ENCODE measurements at places on chromosomes 6 and 20.
A peak's percentile ranks its signal among the peaks of the same experiment; 100 is the strongest.

DNA sequence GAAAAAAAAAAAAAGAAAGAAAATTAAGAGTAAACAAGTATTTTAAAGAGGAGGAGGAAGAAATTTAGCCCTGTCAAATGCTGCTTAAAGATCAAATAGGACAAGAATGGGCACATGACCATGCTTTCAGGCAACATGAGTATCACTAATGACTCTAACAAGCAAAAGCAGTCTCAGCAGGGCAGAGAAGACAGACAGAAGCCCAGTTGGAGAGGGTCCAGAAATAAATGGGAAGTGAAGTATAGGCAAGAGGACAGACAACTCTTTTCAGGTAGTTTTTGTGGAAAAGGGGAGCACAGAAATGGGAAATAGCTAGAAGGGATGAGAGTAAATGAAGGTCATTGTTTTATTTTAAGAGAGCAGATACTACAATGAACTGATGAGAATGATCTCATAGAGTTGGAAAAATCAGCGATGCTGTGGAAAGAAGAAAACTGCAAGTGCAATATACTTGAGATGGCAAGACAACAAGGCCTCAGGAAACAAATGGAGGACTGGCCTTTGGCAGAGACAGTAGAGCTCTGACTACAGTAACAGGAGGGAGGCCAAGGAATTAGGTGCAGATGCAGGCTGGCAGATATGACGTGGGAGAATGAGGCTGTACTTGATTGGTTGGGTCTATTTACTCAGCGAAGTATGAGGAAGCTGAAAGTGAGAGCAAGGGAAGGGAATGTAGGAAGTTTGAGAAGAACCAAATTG, 40.3 kb downstream of the KIF6 start:
- DNase-seq = no peak

DNA sequence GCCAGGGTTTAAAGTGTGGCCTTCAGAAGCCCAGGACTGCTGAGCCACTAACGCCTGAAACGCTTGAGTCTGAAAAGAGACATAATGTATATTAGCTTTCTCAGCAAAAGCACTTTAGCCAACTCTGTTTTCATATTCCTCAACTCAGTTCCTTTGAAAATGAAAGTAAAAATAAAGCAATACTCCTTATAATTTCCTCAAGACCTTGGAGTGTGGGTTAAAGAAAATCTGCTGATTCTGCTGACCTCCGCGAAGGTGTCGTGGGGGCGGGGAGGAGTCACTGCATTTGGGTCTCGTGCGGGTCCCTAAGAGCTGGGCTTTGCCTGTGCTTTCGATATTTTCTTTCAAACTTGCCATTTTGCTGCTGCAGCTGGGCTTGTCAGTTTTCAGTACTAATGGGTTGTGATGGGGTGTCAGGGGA, 142.2 kb upstream of the ARID1B start:
- DNase-seq = no peak

DNA sequence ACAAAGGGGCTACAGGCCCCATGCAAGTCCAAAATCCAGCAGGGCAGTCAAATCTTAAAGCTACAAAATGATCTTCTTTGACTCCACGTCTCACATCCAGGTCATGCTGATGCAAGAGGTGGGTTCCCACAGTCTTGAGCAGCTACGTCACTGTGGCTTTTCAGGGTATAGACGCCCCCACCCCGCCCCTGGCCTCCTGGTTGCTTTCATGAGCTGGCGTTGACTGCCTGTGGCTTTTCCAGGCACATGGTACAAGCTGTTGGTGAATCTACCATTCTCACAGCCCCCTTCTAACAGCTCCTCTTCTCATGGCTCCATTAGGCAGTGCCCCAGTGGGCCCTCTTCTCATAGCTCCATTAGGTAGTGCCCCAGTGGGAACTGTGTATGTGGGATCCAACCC, 47.0 kb downstream of the NT5E start:
- DNase-seq = no peak

- DNase-seq = peak; percentile 21
These were observed 40.9 kb upstream of the CDH22 start for GRCh38 chr20:46349035-46349741.

- DNase-seq = no peak
These were observed 70.2 kb downstream of the LYRM4 start for GRCh38 chr6:5190507-5190906.

GRCh38 chr6:34098045-34098936, 47.6 kb downstream of the GRM4 start:
- no peak for DNase-seq

DNA sequence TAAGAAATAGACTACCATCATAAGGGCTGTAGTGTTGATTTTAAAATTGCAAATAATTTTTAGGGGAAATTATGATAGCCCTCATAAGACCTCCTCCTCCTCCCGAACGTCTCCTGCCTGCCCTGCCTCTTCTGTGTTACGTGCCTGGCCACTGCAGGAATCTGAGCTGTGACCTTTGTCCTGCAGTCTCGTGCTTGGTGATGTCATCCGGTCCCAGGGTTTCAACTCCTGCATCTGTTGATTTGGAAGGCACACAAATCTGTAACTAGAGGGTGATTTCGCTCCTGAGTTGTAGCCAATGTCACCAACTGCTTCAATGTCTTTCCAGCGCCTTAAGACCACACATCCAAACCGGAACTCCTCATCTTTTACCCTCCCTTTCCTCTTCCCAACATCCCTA, 163.2 kb downstream of the AIG1 start:
- no peak for DNase-seq

DNA sequence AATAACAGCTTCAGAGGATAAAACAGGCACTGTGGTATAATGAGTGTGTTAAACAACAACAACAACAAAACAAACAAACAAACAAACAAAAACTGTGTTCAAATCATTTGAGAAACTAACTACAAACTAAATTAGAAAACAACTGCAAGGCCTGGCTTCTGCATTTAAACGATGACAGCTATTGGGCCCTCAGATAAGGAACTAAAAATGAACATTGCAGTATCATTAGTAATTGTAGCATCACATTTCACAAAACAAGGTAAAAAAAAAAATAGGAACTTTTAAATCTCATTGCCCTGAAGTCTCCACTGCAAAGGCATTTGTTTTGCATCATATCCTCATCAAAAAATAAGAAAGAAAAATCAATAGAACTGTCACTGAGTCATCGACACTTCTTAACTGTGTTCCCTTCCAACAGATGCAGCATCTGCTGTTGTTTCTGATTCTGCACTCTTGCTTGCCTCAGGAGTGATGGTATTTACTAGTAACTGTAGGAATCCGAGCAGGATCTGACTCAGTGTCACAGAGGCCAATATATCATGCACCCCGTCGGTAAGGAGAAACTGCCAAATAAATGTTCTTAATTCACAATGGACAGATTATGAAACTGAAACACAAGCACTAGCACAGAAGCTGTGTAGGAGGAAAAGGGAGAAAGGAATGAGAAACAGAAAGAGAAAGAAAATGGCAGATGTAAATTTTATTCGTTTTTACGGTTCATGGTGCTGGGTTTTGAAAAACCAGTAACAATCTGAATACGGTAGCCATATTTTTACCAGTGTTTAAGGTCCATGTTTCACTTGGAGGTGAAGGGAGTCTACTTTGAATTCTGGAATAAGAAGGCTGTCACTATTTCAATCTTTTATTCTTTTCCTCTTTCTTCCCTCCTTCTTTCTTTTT, 365.7 kb upstream of the EPHA7 start:
- no peak for DNase-seq

GRCh38 chr6:35363293-35363750, 21.0 kb downstream of the PPARD start:
- DNase-seq = no peak

- DNase-seq = no peak
These were observed 243.5 kb downstream of the FRK start for GRCh38 chr6:115817161-115817560.

- no peak for DNase-seq
These were observed 23.3 kb upstream of the CDKN1A start for GRCh38 chr6:36655085-36655724.

DNA sequence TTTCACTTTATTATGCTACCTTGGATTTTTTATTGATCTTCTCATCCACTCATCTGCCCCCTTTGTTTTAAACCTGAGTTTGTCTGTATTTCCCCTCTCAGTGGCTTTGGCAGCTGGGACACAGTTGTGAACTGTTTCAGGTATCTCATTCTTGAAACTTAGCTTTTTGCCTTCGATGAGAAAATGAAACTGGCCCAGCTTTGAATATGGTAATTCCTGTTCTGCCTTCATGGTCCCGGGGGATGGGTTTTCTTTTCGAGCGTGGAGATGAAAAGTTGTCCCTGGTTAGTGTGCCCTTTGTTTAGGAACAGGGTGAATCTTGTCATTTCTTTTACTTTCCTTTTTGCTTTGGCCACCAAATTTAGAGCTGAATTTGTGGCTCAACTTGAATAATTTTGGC, 25.6 kb downstream of the DHX35 start:
- no peak for DNase-seq

- no peak for DNase-seq
These were observed 5.2 kb downstream of the TOX2 start for GRCh38 chr20:43919686-43920403.

DNA sequence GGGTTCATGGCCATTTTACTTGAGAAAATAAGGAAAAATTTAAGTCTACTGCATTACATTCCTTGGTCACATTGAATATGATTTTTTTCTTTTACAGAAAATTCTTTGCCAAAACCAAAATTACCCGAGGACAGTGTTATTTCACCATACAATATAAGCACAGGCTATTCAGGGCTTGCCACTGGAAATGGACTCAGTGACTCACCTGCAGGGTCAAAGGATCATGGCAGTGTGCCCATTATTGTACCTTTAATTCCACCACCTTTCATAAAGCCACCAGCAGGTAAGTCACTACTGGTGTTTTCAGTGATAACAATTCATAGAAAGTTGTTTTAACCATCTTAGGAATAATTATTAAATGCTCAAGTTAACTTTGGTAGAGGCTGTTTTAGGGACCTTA, 16.2 kb downstream of the SOBP start:
- no peak for DNase-seq

- DNase-seq = no peak
These were observed 158.5 kb upstream of the AFDN start for GRCh38 chr6:167668019-167668753.

DNA sequence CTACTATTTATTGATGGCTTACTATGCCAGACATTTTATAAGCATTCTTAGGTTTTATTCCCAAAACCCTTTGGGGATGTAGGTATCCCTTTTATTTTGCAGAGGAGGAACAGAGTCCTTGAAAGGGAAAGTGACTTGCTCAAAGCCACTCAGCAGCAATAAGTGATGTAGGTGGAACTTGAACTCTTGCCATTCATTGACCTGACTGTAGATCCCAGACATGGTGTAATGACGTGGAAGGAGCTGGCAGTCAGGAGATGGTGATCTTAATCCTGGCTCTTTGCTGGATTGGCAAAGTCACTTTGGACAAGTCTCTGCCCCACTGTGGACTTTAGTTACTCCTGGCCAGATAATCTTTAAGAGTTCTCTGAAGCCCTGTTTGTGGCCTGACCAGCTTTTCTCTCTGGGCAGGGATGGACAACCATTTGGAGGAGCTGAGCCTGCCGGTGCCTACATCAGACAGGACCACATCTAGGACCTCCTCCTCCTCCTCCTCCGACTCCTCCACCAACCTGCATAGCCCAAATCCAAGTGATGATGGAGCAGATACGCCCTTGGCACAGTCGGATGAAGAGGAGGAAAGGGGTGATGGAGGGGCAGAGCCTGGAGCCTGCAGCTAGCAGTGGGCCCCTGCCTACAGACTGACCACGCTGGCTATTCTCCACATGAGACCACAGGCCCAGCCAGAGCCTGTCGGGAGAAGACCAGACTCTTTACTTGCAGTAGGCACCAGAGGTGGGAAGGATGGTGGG, 1.6 kb downstream of the DBNDD2 start:
- no peak for DNase-seq

- no peak for DNase-seq
These were observed 29.7 kb downstream of the CEP162 start for GRCh38 chr6:84197708-84198107.

GRCh38 chr6:136077834-136078576, 172.1 kb downstream of the MTFR2 start:
- no peak for DNase-seq

DNA sequence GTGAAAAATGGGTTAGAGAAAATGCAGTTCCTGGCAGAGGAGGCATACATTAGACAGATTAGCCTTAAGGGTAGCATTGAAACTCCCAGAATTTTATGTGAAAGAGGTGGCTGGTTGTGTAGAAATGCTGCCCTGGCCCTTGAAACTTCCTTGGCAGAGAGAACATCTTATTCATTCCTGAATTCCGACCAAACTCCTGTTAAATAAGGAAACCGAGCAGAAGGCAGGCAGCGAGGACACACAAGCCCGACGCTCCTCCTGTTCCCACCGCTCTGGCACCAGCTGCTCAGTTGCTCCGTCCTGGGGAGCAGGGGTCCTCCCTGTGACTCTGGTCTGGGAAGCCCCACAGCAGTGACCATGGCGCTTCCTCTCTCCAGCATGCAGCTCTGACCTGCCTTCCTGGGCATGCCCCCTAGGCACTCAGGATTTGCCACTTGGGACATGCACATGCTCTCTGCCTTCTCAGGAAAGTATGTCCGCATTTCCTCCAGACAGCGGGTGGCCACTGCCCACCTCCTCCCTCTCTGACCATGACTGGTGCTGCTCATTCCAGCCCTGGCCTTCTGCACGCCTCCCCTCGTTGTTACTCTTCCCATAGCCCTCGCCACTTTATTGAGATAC, 35.2 kb upstream of the CLDN20 start:
- DNase-seq = no peak

DNA sequence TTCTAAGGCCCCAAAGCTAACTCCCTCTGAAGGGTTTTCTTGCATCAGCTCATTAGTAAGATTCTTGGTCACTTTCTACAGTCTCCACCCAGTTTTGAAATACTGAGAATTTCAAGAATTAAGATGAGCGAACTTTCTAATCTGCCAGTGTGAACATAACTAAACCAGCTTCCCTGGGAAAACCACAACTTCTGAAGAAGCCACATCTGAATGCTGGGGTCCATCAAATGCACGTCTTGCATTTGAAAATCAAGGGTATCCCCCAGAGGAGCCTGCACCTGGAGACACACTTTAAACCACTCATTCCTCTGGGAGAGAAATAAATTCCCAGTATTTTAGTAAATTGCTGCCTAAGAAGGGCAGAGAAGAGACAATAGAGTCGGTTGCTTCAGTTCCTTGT, 292.1 kb upstream of the CDH4 start:
- no peak for DNase-seq

DNA sequence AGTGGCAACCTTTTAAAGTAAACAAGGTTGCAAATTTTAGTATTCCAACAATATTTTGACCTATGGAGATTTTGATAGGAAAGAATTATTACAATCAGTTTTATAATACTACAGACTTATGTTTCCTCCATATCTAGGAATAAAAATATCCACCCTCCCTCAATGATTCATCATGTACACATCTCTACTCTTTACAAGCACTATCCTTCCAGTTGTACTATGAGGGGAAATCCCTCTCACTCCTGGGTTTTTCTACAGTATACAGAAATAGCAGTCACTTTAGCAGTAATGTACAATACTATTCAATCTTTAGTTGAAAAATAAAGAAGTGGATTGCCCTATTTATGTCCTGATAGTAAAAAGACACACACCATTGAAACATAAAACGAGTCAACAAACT, 46.3 kb upstream of the SCML4 start:
- no peak for DNase-seq

- no peak for DNase-seq
These were observed 578.1 kb downstream of the PHF3 start for GRCh38 chr6:64213697-64214096.
